H1 (cell line): ENCODE measurements at places on chromosomes 1 and 21. TPM values are rescaled to one million over a fixed set of nuclear protein-coding genes. Genes with fewer than 3 reads are reported as not detected.

DNA sequence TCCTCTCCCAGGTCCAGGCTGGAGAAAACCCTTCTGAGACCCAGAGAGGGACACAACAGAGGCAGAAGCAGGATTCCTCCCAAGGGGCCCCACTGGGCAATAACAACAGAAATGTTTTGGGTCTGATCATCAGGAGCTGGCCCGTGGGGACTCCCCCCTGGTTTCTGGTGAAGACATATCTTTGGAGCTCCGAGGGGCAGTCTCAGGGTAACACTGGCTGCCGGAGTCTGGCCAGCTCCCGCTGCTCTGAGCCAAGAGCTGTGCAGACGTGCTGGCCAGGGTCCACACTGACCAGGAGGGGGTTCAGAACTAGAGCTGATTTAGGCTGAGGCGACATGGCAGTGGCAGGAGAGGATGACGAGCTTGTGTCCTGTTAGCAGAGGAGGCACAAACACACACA, 13.1 kb downstream of the ECE1 start:
- no peak for DNase-seq

- no peak for DNase-seq
Measured at GRCh38 chr21:36891692-36892091, 74.8 kb downstream of the HLCS start.

- no peak for DNase-seq
Measured at GRCh38 chr21:39430457-39430856, 15.1 kb downstream of the LCA5L start.

DNA sequence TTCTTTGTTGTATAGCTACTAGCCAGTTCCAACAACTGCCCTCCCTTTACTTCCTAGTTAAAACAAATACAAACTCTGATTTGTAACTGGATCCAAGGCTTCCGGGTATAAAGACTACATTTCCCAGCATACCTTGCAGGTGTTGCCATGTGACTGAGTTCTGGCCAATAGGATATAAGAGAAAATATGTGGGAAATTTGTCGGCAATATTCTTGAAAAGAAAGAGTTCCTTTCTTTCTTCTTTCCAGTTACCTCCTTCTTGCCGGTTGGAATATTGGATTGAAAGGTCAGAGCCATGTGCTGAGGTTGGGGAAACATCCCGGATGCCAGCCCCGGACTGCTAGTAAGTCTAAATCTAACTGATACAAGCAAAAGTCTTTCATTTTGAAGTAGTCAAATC, 23.0 kb upstream of the ZBTB40 start:
- no peak for DNase-seq

Gene BCAN
- 3.8 and 4.5 TPM in 2 replicates for total RNA-seq

Gene FCGR3A
- not detected in 2 replicates for total RNA-seq

Gene BACE2
- 8.1 and 9.9 TPM in 2 replicates for total RNA-seq
